ENCODE measurements at places on chromosomes 2 and 18. TPM values are rescaled to one million over a fixed set of nuclear protein-coding genes. Genes with fewer than 3 reads are reported as not detected.

Gene LONRF2
- total RNA-seq = not detected

Gene CCDC93
- 24.6 TPM for total RNA-seq

Gene EVA1A
- total RNA-seq = not detected

Gene SP5
- total RNA-seq = not detected

Gene DNPEP
- total RNA-seq = 74.6 TPM

Gene LRRC30
- not detected for total RNA-seq

Gene RBFA
- total RNA-seq = 68.8 TPM

Gene DSG4
- total RNA-seq = 8.3 TPM

DNA sequence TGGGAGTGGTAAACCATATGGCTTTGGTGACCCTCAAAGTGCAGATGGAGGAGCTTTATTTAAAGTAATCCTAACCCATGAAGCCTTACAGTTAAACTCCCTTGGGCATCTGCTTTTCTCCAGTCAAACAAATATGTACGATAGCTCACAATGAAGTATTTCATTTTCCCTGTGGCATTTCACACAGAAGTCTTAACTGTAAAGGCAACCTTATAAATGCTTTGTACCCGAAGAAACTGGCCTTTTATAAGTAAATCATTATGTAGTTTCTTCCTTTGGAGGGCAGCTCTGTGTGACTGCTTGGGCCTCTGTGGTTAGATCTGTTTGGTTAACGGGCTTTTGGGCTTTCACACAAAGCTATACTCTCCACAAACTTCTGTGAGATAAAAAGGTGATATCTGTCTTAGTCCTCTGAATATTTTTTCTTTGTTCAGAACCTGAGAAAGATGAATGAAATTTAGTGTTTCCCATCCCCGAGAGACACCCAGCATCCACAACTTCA, 46.6 kb downstream of the SCN1A start:
- H3K4me1 ChIP-seq = no peaks in the 10 kb centered on the region
- H3K27ac ChIP-seq = no peak overlapping the region
- DNase-seq = no peak
- no peak overlapping the region for H3K4me3 ChIP-seq
- no peaks in the 10 kb centered on the region for H3K36me3 ChIP-seq

GRCh38 chr2:229096409-229097066, 174.5 kb downstream of the PID1 start:
- no peaks in the 10 kb centered on the region for H3K36me3 ChIP-seq
- H3K4me3 ChIP-seq = no peak overlapping the region
- H3K27ac ChIP-seq = no peak overlapping the region
- H3K27me3 ChIP-seq = no peaks in the 10 kb centered on the region
- DNase-seq = no peak

GRCh38 chr18:55699233-55699765, 111.3 kb upstream of the TCF4 start:
- H3K4me3 ChIP-seq = no peak overlapping the region
- no peaks in the 10 kb centered on the region for H3K36me3 ChIP-seq
- H3K27me3 ChIP-seq = no peaks in the 10 kb centered on the region
- H3K4me1 ChIP-seq = no peaks in the 10 kb centered on the region
- DNase-seq = no peak

GRCh38 chr2:232276084-232276732, 102.3 kb upstream of the ALPP start:
- no peak overlapping the region for H3K27ac ChIP-seq
- DNase-seq = no peak
- H3K4me3 ChIP-seq = no peak overlapping the region
- no peaks in the 10 kb centered on the region for H3K27me3 ChIP-seq
- no peaks in the 10 kb centered on the region for H3K36me3 ChIP-seq

DNA sequence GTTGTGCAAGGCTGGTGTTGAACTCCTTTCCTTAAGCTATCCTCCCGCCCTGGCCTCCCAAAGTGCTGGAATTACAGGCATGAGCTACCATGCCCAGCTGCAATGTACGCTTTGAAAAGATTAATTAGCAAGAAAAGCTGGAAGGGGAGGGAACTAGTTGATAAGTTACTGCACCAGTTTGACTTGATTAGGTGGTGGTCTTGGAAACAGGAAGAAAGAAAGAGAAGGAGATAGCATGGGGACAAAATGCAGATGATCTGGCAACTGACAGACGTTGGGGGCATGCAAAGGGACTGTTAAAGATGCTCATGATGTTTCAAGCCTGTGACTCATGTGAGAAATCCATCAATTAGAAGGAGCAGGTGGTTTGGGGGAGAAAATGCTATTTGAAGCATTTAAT, 68.6 kb downstream of the PLEKHM3 start:
- no peak overlapping the region for H3K4me3 ChIP-seq
- no peaks in the 10 kb centered on the region for H3K27me3 ChIP-seq
- H3K27ac ChIP-seq = 0 out of 2 replicates have a peak overlapping the region, but pooled peaks have one; percentile 23
- DNase-seq = no peak
- no peaks in the 10 kb centered on the region for H3K36me3 ChIP-seq
- H3K4me1 ChIP-seq = peaks cover 50% of the 10 kb centered on the region

GRCh38 chr2:219199470-219200211, 6.9 kb upstream of the ZFAND2B start:
- peak; percentile 16 for DNase-seq
- H3K27ac ChIP-seq = no peak overlapping the region
- no peaks in the 10 kb centered on the region for H3K4me1 ChIP-seq
- H3K36me3 ChIP-seq = no peaks in the 10 kb centered on the region

GRCh38 chr18:77088963-77089722, 43.4 kb downstream of the MBP start:
- no peaks in the 10 kb centered on the region for H3K27me3 ChIP-seq
- H3K27ac ChIP-seq = no peak overlapping the region
- H3K4me1 ChIP-seq = no peaks in the 10 kb centered on the region

DNA sequence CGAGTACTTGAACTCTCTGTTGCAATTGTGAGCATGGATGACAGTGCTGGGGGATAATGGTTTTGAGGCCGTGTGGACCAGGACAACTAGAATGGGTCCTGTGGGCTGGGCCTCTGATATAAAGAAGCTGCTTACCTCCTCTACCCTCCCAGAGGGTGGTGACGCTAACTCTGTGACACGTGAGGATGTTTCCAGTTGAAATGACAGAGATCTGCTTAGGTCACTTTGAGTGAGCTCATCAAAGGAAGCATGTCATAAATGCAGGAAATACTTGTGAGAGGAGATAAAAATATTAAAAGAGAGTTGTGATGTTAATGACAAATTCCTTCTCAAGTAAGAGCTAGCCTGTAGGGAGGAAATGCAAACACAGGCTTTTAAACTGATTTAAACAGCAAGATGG, 16.4 kb downstream of the RMC1 start:
- peaks cover 12% of the 10 kb centered on the region for H3K4me1 ChIP-seq
- no peak overlapping the region for H3K27ac ChIP-seq

DNA sequence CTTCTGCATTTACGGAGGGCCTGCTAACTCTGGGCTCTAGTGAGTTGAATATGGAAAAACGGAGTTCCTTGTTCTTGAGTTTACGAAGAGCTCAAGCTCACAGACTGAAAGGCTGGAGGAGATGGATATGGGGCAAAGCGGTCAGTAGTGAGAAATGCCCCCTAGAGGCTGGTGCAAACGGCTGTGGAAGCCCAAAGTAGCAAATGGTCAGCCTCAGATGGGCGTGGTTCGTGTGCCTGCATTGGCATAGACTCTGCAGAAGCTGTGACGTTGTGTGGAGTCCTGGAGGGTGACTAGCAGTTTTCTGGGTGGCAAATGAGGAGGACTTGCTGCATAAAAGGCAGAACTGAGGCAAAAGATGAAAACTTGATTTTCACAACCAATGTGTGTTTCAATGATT, 93.6 kb upstream of the TWIST2 start:
- DNase-seq = peak; percentile 38
- no peaks in the 10 kb centered on the region for H3K4me1 ChIP-seq
- H3K27ac ChIP-seq = no peak overlapping the region
- H3K4me3 ChIP-seq = no peak overlapping the region

DNA sequence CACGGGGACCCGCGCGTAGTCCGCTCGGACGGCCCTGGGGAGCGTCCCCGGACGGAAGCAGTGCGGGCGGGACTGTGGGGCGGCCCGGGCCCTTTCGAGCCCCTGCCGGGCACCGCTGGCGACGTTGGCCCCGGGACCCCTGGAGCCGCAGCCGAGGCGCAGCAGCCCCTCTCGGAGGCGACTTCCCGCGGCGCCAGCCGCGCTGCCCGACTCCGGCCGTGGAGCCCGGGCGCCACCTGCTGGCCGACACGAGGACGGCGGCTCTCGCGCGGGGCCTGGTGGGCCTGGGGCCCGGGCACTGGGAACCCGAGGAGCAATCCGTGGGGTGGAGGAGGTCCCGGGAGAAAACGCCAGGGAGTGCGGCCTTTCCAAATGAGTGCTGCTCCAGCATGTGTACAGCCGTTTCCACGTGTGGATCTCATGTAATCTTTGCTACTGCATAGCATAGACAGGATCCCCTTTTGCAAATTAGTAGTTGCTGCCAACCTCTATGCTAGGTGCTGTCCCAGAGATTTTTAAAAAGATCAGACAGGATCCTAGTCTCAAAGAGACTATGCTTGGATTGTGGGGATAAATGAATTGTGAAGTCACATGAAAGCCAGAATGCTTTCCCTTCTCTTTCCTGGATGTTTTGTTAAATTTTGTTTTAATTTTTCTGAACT, 4.0 kb downstream of the ID2 start:
- peaks cover 39% of the 10 kb centered on the region for H3K4me1 ChIP-seq
- peak; percentile 83 for DNase-seq
- H3K4me3 ChIP-seq = peak overlapping the region; percentile 58
- no peaks in the 10 kb centered on the region for H3K36me3 ChIP-seq
- no peak overlapping the region for H3K27ac ChIP-seq

GRCh38 chr2:88897715-88898114, 206.2 kb downstream of the RPIA start:
- H3K4me3 ChIP-seq = no peak overlapping the region
- DNase-seq = no peak
- H3K4me1 ChIP-seq = no peaks in the 10 kb centered on the region

DNA sequence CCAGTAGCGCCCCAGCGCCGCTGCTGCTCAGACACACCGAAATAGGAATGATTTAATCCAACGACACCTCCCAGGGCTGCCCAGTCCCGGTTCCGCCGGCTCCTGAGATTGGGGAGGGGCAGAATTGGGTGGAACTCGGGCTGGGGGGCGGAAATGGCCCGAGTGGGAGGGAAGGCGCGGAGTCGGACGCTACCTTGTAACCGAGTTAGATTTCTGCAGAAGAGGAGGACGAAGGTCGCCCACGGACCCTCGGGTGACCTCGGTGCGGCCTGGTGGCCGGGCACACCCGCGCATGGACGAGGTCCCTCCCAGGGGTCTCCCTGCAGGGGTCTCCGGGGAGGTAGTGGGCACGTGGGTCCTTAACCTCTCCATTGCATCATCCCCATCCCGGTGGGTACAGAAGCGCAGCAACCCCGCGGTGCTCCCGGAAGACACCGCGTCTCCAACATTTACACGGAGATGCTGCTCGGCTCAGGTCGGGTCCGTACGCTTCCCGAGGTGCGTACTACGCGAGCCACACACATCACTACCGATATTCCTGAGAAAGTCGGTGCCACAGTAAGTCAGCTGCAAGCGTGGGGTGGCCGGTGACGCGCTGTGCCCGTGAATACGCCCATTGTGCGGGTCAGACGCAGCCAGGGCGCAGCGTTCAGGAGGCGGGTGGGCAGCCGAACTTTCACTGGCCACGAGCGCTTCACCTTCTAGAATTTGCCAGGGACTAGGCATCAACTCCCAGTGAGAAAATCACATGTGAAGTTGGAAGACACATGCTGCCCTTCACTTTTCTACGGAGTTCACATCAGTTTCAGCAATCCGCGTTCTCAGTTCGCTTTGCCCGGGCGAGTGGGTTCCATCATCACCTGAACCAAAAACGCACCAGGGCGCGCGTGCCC, 3.0 kb downstream of the ZNF516 start:
- H3K27me3 ChIP-seq = no peaks in the 10 kb centered on the region
- H3K4me3 ChIP-seq = peak overlapping the region; percentile 78
- peak overlapping the region; percentile 95 for H3K27ac ChIP-seq
- H3K36me3 ChIP-seq = no peaks in the 10 kb centered on the region
- DNase-seq = peak; percentile 81
